ENCODE measurements at places on chromosomes 5 and 9.

GRCh38 chr5:141040771-141041426 is 10.3 kb upstream of the PCDHB1 start:
- no peaks in the 10 kb centered on the region for H3K4me1 ChIP-seq
- no peaks in the 10 kb centered on the region for H3K36me3 ChIP-seq
- peak; percentile 88 for DNase-seq

- DNase-seq = no peak
- H3K27ac ChIP-seq = no peak overlapping the region
- no peaks in the 10 kb centered on the region for H3K4me1 ChIP-seq
- no peak overlapping the region for H3K4me3 ChIP-seq
- H3K36me3 ChIP-seq = no peaks in the 10 kb centered on the region
- peaks cover 5% of the 10 kb centered on the region for H3K27me3 ChIP-seq
Observed at GRCh38 chr5:169429044-169429443, 128.1 kb upstream of the SLIT3 start.

- H3K36me3 ChIP-seq = no peaks in the 10 kb centered on the region
- H3K4me1 ChIP-seq = no peaks in the 10 kb centered on the region
- H3K27ac ChIP-seq = no peak overlapping the region
- H3K27me3 ChIP-seq = peaks cover 29% of the 10 kb centered on the region
- DNase-seq = no peak
Observed at GRCh38 chr5:79107020-79107796, 4.4 kb upstream of the BHMT start.

GRCh38 chr5:179065703-179066102 is 5.5 kb downstream of the ZNF354C start:
- peaks cover 15% of the 10 kb centered on the region for H3K4me1 ChIP-seq
- no peak overlapping the region for H3K4me3 ChIP-seq
- H3K27ac ChIP-seq = no peak overlapping the region

GRCh38 chr9:89657295-89657694 is 52.5 kb downstream of the GADD45G start:
- peaks cover 6% of the 10 kb centered on the region for H3K27me3 ChIP-seq
- no peaks in the 10 kb centered on the region for H3K36me3 ChIP-seq
- no peak for DNase-seq
- H3K27ac ChIP-seq = no peak overlapping the region
- no peak overlapping the region for H3K4me3 ChIP-seq

DNA sequence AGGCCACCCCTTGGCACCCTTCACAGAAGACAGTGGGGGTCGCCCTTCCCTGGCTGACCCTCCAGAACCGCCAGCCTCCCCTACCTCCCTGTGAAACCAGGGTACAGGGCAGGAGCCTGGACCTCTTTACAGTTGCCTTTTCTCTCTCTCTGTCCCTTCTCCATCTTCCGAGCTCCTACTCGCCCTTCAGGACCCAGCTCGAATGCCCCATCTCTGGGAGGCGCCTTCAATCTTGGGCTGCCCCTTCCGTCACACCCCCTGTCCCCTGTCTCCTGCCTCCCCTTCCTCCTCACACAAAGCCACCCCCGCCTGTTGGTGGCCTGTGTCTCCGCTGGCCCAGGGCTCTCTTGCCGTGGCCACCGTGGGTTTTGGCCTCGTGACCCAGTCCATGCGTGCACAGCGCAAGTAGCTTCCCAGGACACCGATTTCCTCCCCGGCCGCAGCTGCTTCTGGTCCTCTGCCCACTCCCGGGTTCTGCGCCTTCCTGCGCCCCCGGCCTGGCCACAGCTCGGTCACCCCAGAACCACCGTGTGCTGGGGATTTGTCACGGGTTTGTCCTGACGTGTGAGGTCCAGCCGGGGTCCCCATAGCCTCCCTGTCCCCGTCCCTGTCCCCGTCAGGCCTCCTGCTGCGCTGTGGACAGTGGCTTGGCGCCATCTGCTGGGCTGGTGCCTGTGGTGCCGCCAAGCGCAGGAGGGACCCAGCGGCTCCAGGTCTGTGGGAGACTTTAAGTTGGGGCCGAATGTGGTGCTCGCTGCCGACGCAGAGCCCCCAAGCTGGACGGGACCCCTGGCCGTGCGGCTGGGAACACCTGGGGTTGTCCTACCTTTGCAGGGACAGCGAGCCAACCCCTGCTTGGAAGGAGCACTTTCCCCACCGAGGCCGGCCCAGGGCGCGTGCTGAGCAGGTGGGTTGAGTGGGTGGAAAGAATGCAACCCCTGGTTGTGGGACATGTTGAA is 4.0 kb upstream of the TMEM250 start:
- peaks cover 5% of the 10 kb centered on the region for H3K27me3 ChIP-seq
- no peaks in the 10 kb centered on the region for H3K4me1 ChIP-seq
- H3K4me3 ChIP-seq = no peak overlapping the region
- H3K27ac ChIP-seq = no peak overlapping the region

DNA sequence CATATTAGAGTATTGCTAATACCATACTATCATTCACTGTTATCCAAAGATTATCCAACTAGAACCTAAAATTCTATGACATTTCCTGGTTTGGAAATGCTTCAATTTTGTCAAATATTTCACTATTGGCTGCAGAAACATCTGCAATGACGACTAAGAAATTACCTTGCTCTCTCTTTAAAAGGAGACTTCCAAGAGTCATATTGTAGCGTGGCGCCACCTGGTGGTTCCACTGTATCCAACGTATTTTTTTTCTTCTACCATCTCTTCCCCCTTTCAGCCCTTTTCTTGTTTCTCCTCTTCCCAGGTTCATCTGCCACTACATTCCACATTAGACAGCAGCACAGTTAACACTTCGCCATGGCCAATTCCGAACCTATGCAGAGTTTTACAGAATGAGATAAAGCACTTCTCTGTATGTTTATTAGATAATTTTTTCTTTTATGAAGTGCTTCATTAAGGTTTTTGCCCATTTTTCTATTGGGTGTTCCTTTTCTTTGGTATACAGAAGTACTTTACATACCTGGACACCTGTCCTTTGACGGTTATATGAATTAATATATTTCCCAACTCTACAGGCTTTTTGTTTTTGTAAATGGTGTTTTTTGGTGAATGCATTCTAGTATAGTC is 153.5 kb downstream of the CDC42SE2 start:
- peaks cover 39% of the 10 kb centered on the region for H3K4me1 ChIP-seq
- peaks cover 27% of the 10 kb centered on the region for H3K36me3 ChIP-seq
- peak overlapping the region; percentile 84 for H3K27ac ChIP-seq

- H3K4me1 ChIP-seq = no peaks in the 10 kb centered on the region
- no peak overlapping the region for H3K4me3 ChIP-seq
- peaks cover 10% of the 10 kb centered on the region for H3K27me3 ChIP-seq
- H3K36me3 ChIP-seq = no peaks in the 10 kb centered on the region
- DNase-seq = peak; percentile 37
- H3K27ac ChIP-seq = no peak overlapping the region
Observed at GRCh38 chr9:136143215-136144001, 24.7 kb upstream of the TMEM250 start.

GRCh38 chr5:113062869-113063508 is 86.4 kb downstream of the DCP2 start:
- no peak for DNase-seq
- peak overlapping the region; percentile 64 for H3K27ac ChIP-seq
- H3K27me3 ChIP-seq = no peaks in the 10 kb centered on the region
- peaks cover 70% of the 10 kb centered on the region for H3K4me1 ChIP-seq
- H3K36me3 ChIP-seq = no peaks in the 10 kb centered on the region
- H3K4me3 ChIP-seq = no peak overlapping the region

- DNase-seq = no peak
- H3K36me3 ChIP-seq = no peaks in the 10 kb centered on the region
- no peaks in the 10 kb centered on the region for H3K4me1 ChIP-seq
- H3K27me3 ChIP-seq = peaks cover 9% of the 10 kb centered on the region
- no peak overlapping the region for H3K27ac ChIP-seq
Observed at GRCh38 chr9:74783408-74783807, 104.3 kb downstream of the TRPM6 start.

- no peak for DNase-seq
- no peaks in the 10 kb centered on the region for H3K4me1 ChIP-seq
- H3K4me3 ChIP-seq = no peak overlapping the region
- H3K27ac ChIP-seq = no peak overlapping the region
- H3K27me3 ChIP-seq = peaks cover 27% of the 10 kb centered on the region
- H3K36me3 ChIP-seq = no peaks in the 10 kb centered on the region
Observed at GRCh38 chr5:173998531-173998930, 9.6 kb downstream of the C5orf47 start.

DNA sequence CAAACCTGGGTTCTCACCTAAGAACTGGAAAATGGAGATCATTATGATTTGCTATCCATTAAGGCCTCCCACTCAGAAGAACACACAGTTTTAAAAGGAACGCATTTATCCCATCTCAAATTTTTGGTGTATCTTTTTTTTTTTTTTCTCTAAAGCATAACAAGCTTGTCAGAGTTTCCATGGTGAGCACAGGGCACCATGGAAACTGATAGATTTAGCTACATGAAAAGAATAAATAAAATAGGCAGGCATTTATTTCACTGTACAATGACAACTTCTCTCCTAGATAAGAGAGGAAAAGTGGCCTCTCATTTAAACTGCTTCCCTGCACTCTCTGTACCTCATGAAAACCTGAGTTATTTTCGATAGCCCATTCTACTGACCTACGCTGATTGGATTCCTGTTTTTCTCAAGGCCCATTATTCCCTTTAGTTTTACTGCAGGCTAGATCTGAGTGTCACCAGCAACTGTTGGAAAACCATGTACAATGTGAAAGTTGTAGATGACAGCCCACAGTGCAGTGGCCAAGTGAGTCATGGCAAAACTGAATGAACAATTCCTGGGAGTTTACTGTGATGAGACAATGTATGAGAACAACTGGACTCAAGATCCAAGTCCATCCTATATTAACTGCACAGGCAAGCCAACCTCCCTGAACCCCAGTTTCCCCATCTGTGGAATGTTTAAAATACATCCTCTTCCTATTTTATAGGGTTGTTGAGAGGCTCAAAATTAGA is 4.3 kb upstream of the GDA start:
- no peak for DNase-seq
- no peaks in the 10 kb centered on the region for H3K36me3 ChIP-seq

Measured in activated CD8-positive, alpha-beta T cell treated with anti-CD3 and anti-CD28 coated beads for 36 hours (primary cell).